ENCODE measurements at places on chromosomes 16 and 17. TPM values are rescaled to one million over a fixed set of nuclear protein-coding genes. Genes with fewer than 3 reads are reported as not detected.

The FZD2 gene
- 38.2 TPM for polyA plus RNA-seq

The KIF2B gene
- not detected for polyA plus RNA-seq

The SLC52A1 gene
- 0.42 TPM for polyA plus RNA-seq

DNA sequence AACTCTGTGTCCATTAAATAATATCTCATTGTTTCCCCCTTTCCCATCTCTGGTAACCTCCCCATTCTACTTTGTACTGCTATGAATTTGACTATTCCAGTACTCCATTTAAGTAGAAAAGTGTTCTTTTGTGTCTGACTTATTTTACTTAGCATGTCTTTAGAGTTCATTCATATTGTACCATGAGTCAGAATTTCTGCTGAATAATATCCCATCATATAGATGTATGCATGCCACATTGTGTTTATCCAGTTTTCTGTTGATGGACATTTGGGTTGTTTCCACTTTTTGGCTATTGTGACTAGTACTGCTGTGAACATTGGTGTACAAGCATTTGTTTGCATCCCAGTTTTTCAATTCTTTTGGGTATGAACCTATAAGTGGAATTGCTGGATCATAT lies 6.0 kb downstream of the PPM1D start:
- DNase-seq: no peak

The CCL4L2 gene
- 0.53 TPM for polyA plus RNA-seq

The TTLL6 gene
- 0.40 TPM for polyA plus RNA-seq

The ACSM2A gene
- 102 TPM for polyA plus RNA-seq

The LIMD2 gene
- polyA plus RNA-seq: 38.4 TPM

DNA sequence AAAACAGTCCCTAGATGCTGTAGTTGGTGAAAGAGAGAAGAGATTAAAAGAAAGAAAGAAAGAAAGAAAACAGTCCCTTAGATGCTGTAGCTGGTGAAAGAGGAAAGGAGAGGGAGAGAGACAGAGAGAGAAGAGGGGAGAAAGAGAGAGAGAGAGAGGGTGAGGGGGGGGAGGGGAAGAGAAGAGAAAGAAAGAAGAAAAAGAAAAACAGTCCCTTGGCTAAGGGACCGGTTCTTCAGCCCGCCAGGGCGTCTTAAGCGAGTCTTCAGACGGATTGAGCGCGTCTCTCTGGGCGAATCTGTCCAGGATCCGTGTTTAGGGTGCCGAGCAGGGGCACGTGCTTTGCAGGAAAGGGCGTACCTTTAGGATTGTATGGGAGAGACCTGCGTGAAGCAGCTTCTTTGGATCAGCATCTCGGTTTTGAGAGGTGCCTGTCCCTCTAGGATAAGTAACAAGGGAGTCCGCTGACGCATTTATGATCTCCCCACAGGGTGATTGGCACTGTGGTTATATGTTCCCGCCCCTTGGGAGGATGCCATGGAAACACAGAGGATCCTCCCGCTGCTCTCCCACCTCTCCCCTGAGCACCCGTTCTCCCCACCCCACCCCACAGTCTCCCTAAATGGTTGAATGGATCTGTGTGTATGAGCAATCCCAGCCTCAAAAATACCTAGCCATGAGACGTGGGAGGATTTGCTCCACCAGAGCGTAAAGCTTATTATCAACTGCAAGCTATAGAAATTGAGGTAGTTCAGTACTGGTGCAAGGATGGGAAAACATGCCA lies 16.7 kb downstream of the GNGT2 start:
- DNase-seq: peak; percentile 86

The SULT1A4 gene
- polyA plus RNA-seq: 27.2 TPM

DNA sequence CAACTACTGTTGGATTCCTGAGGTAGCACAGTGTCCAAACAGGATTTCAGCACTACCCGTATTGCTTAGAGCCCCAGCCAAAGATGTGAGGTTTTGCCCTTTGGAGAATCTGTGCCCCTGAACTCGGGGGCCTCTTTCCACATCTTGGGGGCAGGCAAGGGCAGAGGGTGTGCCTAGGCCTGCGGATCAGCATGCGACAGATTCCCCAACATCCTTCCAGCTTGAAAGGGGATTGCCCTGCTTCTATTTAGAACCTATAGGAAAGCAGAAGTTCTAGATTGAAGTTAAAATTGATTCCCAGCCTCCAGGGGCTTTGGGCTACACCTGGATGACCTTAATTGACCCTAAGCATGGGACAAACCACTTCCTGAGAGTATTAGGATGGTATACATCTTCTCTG lies 19.6 kb downstream of the NOD2 start:
- DNase-seq: no peak

The CA7 gene
- 0.73 TPM for polyA plus RNA-seq

GRCh38 chr16:50802000-50802399 lies 60.1 kb downstream of the CYLD start:
- DNase-seq: no peak

DNA sequence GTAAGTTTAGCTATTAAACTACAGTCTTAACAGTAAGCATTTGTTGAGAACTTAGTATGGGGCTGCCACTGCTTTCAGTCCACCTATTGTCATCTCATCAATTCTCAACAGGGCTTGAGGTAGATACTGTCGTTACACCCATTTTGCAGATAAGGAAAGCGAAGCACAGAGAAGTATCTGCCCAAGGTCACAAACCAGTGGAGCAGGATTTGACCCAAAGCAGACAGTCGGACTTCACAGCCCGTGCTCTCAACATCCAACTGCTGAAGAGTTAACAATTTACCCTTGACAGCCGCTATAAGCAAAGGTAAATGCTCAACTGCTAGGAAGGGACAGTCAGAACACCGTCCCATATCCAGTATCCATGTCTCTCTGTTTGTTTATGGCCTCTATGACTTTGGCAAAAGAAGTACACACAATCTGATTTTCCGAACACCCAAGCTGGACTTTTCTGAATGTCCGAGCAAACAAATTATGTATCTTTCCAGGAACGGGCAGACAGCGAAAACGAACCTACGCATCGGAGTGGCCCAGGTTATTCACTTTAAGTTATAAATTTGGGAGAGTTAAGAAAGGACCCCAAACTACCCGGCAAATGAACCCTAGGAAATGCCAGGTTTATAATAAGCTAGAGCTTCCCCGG lies 1.2 kb downstream of the SIAH1 start:
- peak; percentile 47 for DNase-seq

DNA sequence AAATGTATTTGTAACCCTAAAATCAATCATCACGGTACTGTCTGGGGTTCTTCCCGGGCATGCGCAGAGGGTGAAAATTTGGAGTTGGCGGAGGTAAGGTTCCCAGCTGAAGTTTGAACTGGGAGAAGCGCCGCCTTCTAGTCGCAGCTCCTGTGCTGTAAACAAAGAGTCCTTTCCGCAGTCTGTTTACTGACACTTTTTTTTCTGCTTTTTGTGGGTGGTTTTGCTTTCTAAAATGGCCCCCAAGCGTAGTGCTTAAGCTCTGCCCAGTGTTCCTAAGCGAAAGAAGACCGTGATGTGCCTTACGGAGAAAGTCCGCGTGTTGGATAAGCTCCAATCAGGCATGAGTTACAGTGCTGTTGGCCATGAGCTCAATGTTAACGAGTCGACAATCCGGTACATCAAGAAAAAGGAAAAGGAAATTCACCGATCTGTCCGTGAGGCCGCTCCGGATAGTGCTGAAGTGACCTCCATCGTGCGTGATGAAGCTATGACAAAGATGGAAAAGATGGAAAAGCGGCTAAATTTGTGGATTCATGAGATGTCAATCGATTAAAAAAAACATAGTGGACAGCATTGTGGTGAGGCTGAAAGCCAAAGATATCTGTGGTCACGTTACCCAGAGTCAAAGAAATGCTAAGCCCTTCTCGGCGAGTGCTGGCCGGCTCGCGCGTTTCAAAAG lies 570 bp upstream of the CFDP1 start:
- peak; percentile 92 for DNase-seq

The TAOK2 gene
- 51.0 TPM for polyA plus RNA-seq
